Stimulated activated naive CD4-positive, alpha-beta T cell (primary cell): ENCODE measurements at places on chromosomes 5 and 9.

DNA sequence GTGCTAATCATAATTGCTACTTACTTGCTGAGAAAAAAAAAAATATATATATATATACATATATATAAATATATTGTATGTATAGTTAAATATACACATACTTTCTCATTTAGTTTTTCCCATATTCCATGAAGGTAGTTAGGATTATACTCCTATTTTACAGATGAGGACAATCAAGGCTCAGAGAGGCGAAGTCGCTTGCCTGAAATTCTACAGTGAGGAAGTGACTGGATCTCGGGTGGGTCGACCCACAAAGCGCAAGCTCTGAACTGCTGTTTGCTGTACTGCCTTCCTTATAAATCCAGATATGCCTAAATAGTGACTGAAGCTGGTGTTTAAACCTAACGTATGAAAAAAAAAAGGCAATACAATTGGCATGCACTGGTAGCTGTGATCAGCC, 148.3 kb upstream of the TBC1D2 start:
- DNase-seq: no peak

GRCh38 chr9:84331119-84331809, 9.3 kb downstream of the SLC28A3 start:
- DNase-seq: no peak

- no peak for DNase-seq
Measured at GRCh38 chr5:59850766-59851165, 42.8 kb downstream of the PDE4D start.

- DNase-seq: no peak
Measured at GRCh38 chr9:95481000-95481399, 35.8 kb downstream of the PTCH1 start.

DNA sequence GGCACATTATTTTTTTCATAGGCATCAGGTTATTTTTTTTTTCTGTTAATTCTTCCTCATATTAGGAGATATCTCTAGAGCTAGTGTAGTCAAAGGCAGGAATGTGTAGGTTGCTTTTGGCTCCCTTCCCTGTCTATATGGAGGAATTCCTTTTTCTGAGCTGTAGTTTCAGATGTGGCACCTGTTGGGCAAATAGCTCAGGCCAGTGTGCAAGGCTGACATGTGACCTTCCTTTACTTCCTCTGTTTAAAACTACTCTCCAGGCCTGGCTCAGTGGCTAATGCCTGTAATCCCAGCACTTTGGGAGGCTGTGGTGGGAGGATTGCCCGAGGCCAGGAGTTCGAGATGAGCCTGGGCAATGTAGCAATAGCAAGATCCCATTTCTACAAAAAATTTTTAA, 40.5 kb upstream of the KIAA1958 start:
- no peak for DNase-seq

GRCh38 chr9:95606489-95607350, 89.9 kb upstream of the PTCH1 start:
- no peak for DNase-seq

GRCh38 chr5:33969572-33970452, 14.7 kb downstream of the SLC45A2 start:
- no peak for DNase-seq

GRCh38 chr5:177432839-177433657, 6.6 kb downstream of the GRK6 start:
- DNase-seq: no peak

DNA sequence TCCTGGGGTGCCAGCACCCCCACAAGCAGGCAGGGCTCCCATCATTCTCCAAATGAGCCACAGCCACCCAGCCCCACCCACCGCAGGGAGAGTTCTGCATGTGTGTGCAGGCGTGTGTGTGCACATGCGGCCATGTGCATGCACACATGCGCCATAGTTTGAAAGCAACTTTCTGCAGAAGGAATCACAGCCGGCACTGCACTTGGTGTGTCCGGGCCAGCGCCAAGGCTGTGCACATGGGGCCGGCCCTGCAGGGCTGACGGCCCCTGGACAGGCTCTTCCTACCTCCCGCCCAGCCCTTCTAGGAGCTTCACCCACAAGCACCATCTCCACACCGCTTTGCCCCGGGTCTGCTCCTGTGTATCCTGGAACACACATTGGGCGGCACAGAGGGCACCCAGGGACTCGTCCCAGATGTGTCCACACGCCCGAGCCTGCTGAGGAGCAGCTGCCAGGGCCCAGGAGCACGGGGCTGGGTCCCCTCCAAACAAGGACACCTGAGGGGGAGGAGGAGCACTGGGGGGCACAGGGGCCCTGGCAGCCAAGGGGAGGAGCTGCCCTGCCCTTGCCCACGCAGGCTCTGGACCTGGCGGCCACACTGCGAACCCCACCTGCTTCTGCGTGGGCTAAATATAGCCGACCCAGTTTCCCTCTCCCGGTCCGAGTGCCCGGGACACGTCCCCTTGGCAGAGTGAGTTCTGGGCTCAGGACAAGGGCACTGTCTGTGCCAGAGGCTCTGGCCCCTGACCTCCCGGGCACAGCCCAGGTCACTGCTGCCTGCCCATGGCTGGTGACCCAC, 19.1 kb downstream of the TPPP start:
- DNase-seq: no peak

DNA sequence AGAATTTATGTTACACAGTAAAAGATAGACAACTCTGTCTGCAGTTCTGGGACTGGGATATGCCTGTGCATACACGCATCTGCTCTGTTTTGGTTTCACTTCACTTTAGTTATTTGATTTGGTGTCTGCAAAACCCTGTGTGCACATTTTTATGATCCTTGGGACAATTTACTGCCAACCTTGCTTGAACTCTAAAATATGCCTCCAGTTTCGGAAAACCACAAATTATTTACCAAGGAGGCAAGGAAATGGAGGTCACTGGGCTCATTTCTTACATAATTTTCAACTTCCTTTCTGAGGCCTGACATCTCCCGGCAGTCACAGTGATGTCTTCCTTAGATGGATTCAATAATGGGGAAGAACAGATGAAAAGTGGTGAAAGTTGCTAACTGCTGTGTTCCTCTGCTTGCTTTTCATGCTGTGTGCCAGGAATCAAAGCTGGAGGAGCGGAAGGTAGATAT, 61.2 kb upstream of the TAF11L2 start:
- DNase-seq: no peak

DNA sequence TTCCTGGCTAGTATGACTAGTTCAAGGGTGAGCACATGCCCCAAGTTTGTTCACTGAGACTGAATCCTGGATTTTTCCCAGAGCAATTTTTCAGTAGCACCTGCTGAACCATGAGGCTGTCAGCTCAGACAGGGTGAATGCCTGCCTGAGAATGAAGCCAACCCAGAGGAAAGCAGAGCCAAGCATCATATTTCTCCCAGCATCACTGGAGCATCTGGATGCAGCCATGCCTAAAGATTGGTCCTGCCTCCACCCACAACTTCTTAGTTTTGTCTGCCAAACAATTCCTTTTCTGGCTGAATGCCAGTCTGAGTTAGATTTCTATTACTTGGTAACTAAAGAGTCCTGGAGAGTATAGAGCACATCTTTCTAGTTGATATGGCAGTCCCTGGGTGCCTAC, 343.6 kb downstream of the CSNK1G3 start:
- no peak for DNase-seq

DNA sequence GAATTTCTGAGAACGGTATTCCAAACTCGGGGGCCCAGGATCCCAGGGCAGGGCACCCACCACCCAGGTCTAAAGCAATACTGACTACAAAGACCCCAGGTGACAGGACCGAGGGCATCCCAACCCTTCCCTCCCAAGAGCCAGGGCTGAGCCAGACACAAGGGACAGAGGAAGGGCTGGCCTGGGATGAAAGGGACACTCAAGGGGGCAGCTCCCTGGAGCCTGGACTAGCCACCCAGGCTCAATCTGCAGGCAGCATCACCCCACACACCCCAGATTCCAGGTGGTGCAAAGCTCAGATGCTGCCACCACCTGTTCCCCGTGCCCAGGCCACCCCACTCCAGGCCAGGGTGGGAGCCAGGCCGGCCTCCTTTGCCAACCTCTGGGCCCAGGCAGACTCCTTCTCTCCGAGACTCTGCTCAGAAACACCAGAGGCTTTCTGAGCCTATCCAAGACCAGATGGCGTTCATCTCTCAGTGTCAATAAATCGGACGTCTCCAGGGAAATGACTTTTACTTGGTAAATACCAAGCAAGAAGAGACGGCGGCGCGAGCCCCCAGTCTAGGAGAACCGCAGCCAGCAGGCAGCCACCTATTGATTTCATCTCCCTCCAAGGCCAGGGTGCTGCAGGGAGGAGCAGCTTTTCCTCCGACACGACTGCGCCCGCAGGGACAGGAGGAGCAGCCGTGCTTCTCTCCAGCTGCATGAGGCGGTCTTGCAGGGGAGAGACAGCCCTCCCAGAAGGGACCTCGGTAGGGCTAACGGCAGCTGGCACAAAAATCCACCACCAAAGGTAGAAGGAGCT, 94.1 kb upstream of the ADAMTS2 start:
- no peak for DNase-seq

- DNase-seq: no peak
Measured at GRCh38 chr5:1826235-1826980, 25.2 kb downstream of the NDUFS6 start.

- no peak for DNase-seq
Measured at GRCh38 chr9:100284247-100284646, 68.5 kb downstream of the TEX10 start.

DNA sequence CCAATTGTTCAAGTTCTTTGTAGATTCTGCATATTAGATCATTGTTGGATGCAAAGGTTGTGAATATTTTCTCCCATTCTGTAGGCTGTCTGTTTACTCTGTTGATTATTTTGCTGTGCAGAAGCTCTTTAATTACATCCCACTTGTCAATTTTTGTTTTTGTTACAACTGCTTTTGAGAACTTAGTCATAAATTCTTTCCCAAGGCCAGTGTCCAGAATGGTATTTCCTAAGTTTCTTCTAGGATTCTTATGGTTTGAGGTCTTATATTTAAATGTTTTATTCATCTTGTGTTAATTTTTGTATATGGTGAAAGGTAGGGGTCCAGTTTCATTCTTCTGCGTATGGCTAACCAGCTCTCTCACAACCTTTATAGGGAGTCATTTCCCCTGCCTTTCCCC, 116.5 kb downstream of the CPLANE1 start:
- no peak for DNase-seq

- DNase-seq: no peak
Measured at GRCh38 chr9:95506428-95506677, 10.4 kb downstream of the PTCH1 start.

DNA sequence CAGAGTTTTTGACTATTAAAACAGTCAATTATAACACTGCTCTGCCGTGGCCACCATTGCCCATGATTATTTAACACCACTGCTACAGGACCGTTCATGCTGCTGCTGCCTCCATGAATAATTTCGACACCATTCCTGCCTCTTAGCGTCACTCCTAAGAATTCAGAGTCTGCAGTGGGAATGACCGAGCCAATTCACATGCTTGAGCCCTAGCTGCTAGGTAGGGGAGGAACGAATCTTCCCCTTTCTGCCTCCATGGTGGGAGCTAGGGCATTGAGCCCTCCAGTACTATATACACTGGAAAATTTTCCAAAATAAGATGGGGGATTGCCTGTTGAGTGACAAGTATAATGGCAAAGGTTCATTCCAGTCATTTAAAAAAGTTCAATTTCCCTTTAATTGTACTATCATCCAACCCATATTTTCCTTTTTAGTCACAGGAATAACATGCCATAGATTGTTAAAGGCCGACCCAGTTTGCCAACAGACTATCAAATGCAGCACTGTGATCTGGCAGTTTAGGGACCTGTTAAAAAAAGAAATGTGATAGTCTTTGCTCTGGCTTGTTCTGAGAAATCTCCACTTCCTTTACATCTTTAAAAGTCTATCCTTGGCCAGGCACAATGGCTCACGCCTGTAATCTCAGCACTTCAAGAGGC, 13.5 kb upstream of the B4GALT1 start:
- DNase-seq: no peak

DNA sequence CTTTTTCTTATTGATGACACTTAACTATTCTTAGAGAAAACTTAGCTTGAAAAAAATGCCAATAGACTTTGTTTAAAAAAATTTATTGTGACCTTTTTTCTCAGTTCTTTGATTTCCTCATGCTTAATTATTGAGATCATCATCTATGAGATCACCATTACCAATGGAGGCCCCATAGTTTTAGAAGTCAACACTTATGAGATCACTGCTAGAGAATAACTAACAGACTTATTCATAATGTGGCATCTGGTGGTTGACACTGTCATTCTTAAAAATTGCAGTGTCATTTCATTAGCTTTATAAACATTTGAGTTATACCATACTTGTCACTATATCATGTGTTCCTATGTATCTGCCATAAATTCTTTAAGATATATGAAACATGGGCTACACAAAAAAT, 14.9 kb upstream of the FEM1C start:
- no peak for DNase-seq
